Heart left ventricle (tissue), 16 donors: ENCODE measurements at places on chromosomes 4 and X. TPM values are rescaled to one million over a fixed set of nuclear protein-coding genes. Genes with fewer than 3 reads are reported as not detected.

DNA sequence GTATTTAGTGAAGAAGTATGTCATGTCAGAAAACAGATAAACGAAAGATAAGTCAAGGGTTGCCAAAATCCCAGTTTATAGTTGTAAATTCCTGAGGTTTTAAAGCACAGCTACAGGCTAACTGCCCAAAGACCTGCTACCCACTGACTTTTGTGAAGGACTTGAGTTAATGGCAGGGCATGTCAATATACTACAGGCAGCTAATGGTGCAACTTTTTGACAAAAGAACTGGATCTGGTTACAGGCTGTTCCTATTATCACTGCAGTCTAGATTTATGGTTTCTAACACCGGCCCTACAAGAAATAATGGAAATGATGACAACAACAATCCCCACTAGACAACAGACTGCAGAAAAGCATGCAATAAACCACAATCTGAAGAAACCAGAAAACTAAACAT, 6.4 kb downstream of the SCML2 start:
- no peaks in the 10 kb centered on the region for H3K27me3 ChIP-seq
- no peaks in the 10 kb centered on the region for H3K36me3 ChIP-seq
- no peak for DNase-seq
- H3K4me1 ChIP-seq = no peaks in the 10 kb centered on the region
- no peak overlapping the region for H3K27ac ChIP-seq
- no peak overlapping the region for H3K4me3 ChIP-seq

DNA sequence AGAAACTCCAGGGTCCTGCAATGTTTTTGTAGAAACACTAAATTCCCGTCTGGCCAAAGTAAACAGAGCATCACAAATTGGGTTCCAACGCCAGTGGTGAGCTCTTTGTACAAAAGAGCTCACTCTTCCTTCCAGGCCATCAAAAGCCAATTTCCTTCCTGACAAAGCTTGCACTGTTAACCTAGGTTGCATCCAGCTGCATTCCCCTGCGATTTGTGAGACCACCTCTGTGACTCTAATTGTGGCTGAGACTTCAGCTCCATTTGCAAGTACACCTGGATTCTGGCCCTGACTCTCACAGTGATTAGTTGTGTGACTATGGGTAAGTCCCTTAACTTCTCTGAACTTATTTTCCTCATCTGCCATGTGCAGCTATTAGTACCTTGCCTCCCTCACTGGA, 212.5 kb upstream of the CXorf66 start:
- H3K27ac ChIP-seq = no peak overlapping the region
- no peak for DNase-seq
- no peaks in the 10 kb centered on the region for H3K36me3 ChIP-seq
- no peak overlapping the region for H3K4me3 ChIP-seq

GRCh38 chrX:108090491-108091263, 665 bp downstream of the PSMD10 start:
- no peaks in the 10 kb centered on the region for H3K27me3 ChIP-seq
- H3K27ac ChIP-seq = peak overlapping the region; percentile 90
- DNase-seq = no peak
- peaks cover 12% of the 10 kb centered on the region for H3K4me1 ChIP-seq
- H3K36me3 ChIP-seq = peaks cover 30% of the 10 kb centered on the region
- H3K4me3 ChIP-seq = peak overlapping the region; percentile 60

DNA sequence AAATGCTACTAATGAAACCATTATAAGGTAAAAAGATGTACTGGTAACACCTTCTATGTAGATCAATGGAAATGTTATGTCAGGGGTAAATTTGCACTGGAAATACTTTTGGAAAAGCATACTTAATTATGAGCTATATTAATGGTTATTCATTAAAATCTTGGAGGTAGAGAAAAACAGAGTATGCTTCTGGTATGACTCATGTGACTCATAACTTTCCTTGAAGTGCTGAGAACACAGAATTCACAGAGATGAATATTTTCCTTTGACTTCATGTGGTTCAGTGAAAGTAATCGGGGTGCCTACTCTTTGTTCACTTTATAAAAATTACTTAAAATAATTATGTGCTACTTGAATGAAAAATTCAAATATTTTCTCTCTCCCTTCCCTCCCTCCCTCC, 254.2 kb downstream of the KCTD8 start:
- DNase-seq = no peak
- H3K36me3 ChIP-seq = no peaks in the 10 kb centered on the region

The CITED1 gene
- total RNA-seq = not detected

The ADGRL3 gene
- total RNA-seq = 7.6 TPM

GRCh38 chrX:154541896-154542722, 4.5 kb downstream of the G6PD start:
- peak; percentile 78 for DNase-seq
- H3K4me3 ChIP-seq = no peak overlapping the region
- H3K36me3 ChIP-seq = no peaks in the 10 kb centered on the region
- H3K27me3 ChIP-seq = no peaks in the 10 kb centered on the region

DNA sequence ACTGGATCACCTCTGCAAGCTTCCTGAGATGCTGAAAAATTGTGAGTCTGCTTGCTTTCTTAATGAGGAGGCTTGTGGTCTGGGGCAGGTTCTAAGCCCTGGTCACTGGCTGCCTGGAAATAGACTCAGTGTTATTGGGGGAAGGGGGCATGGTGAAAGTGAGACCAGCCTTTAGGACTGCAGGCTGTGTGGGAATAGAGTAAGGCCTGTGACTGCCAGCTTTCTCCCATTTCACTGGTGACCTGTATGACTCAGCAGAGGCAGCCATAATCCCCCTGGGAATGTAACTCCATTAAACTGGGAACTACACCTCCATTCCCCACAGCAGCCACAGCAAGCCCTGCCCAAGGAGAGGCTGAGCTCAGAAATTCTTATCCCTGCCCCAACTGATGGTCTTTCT, 55.9 kb upstream of the IL15 start:
- no peak overlapping the region for H3K4me3 ChIP-seq
- no peak overlapping the region for H3K27ac ChIP-seq
- no peak for DNase-seq
- H3K27me3 ChIP-seq = no peaks in the 10 kb centered on the region
- no peaks in the 10 kb centered on the region for H3K4me1 ChIP-seq
- H3K36me3 ChIP-seq = no peaks in the 10 kb centered on the region

DNA sequence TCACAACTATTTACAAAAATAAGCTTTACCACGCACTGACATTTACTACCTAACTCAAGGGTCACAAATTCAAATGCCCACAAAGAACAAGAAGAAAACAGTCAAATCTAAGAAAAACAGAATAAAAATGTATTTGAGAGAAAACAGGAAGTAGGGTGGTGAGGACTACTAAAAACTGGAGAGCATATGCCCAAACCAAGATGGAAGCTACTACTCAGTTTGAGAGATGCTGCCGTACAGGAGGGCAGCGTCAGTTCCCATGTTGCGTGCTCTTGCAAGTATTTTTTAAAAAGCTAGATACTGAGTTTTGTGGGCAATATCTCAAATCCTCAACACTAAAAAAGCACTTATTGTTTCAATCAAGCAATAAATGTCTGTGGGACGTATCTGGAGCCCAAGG, 16.2 kb downstream of the HNRNPD start:
- no peak overlapping the region for H3K27ac ChIP-seq
- H3K36me3 ChIP-seq = peaks cover 32% of the 10 kb centered on the region
- DNase-seq = no peak
- no peak overlapping the region for H3K4me3 ChIP-seq
- no peaks in the 10 kb centered on the region for H3K27me3 ChIP-seq
- H3K4me1 ChIP-seq = peaks cover 62% of the 10 kb centered on the region

GRCh38 chr4:3690551-3691152, 75.5 kb upstream of the ADRA2C start:
- no peak overlapping the region for H3K4me3 ChIP-seq
- no peak for DNase-seq
- H3K27me3 ChIP-seq = no peaks in the 10 kb centered on the region
- H3K4me1 ChIP-seq = no peaks in the 10 kb centered on the region

The KLHL5 gene
- total RNA-seq = 28.5 TPM

- H3K4me1 ChIP-seq = no peaks in the 10 kb centered on the region
- H3K4me3 ChIP-seq = no peak overlapping the region
- no peaks in the 10 kb centered on the region for H3K36me3 ChIP-seq
Measured at GRCh38 chr4:33316033-33316432, 2595.9 kb downstream of the PCDH7 start.

DNA sequence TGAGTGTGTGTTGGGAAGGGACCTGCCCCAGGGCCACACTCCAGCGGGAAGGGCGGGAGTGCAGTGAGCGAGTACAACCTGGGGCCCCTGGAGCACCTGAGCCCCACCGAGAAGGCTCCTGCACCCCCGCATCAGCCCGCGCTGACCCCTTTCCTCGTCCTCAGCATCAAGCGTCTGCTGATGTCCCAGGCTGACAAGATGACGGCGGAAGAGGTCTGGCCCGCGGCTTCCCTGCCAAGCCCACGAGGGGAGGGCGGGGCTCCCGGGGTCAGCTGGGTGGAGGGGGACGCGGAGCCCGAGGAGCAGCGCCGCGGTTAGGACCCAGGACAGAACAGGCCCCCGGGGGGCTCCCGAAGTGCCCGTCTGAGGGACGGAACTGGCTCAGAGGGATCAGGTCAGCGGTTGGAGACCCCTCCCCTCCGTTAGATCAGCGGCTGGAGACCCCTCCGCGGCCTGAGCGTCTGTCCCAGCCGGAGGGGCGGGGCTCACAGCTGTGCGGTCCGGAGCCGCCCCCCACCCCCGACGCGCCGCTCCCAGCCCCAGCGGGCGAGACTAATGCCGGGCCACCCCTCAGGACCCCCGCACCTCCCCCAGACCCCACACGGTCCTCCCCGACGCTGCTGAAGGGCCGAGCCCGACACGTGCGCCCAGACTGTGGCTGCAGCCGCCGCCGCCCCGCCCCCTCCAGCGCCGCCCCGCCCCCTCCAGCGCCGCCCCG, 6.7 kb downstream of the MYL5 start:
- peak; percentile 81 for DNase-seq
- no peaks in the 10 kb centered on the region for H3K36me3 ChIP-seq
- H3K4me1 ChIP-seq = peaks cover 35% of the 10 kb centered on the region
- H3K27ac ChIP-seq = peak overlapping the region; percentile 25
- no peaks in the 10 kb centered on the region for H3K27me3 ChIP-seq

DNA sequence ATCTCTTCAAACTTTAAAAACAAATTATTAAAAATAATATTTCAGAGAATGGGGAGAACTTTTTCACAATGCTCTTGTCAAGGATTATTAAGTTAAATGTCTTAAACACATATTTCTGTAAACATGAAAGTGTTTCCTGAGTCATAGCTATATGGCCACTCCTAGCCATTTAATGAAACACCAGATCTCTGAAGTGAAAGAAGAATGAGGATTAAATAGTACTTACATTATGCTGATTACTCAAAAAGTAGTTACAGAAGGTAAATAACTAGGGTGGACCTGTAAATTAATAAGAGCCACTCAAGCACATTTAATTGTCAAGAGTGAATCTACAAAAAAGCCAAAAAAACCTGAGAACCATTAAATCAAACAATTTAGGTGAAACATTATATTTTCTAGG, 57.6 kb upstream of the GALNT7 start:
- no peaks in the 10 kb centered on the region for H3K4me1 ChIP-seq
- H3K27me3 ChIP-seq = no peaks in the 10 kb centered on the region
- DNase-seq = no peak
- no peaks in the 10 kb centered on the region for H3K36me3 ChIP-seq

- H3K27me3 ChIP-seq = no peaks in the 10 kb centered on the region
- H3K4me3 ChIP-seq = no peak overlapping the region
Measured at GRCh38 chr4:187088070-187088799, 364.6 kb upstream of the FAT1 start.

DNA sequence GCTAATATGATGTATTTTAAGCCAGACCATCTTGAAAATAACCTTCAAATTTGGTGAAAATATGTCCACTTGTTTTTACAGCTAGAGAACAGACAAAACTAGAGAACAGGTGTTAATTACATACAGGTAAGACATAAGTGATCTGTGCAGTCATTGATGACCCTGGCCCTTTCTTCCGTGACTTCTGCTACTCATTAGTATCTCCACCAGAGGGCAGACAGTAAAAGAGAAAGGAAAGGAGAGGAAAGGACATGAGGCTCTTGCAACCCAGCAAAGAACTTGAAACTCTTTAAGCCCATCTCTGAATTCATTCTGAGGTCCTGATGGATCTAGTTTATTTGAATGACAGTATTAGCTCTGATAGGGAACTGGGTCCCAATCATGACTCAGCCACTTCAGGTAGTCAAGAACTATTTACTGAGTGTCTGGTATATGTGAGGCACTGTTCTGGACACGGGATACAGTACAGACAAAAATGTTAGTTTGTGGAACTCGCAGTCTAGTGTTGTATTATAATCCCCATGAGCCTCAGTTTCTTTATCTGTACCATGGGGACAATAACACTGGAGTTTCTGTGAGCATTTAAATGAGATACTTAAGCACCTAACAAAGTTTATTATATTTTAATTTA, 121.0 kb upstream of the TEX13D start:
- no peaks in the 10 kb centered on the region for H3K27me3 ChIP-seq
- H3K36me3 ChIP-seq = no peaks in the 10 kb centered on the region
- DNase-seq = no peak
- H3K27ac ChIP-seq = no peak overlapping the region
- H3K4me3 ChIP-seq = no peak overlapping the region
- H3K4me1 ChIP-seq = no peaks in the 10 kb centered on the region

DNA sequence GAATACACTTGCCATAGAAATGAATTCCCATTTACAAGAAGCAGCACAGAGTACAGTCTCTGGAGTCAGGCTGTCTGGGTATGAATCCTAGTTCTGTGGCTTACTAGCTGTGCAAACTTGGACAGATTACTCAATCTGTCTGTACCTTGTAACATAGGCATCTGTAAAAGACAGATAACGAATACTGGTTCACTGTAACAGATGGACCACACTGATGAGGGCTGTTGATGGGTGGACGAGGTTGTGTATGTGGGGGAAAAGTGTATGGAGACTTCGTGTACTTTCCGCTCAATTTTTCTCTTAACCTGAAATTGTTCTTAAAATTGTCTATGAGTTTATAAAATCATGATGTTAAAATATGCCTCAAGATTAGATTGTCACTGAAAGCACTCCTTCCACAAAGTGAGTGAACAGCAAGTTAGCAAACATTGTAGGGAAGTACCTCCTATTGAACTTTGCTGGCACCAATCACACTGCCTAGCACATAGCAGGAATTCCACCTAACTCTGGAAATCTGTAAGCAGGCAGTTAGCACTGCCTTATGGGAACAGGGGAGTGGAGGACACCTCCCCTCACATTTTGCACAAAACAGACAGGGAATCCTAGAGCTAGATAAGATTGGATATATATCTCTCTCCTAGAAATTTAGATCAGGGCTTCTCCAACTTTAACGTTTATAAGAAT, 6.5 kb upstream of the EXOSC9 start:
- H3K4me3 ChIP-seq = no peak overlapping the region
- H3K36me3 ChIP-seq = no peaks in the 10 kb centered on the region
- no peaks in the 10 kb centered on the region for H3K4me1 ChIP-seq
- H3K27me3 ChIP-seq = no peaks in the 10 kb centered on the region
- DNase-seq = no peak

The SSX4 gene
- total RNA-seq = not detected

The PCDH19 gene
- 0.88 TPM for total RNA-seq

GRCh38 chrX:17494216-17494615, 119.2 kb downstream of the NHS start:
- H3K4me1 ChIP-seq = no peaks in the 10 kb centered on the region
- DNase-seq = no peak
- H3K4me3 ChIP-seq = no peak overlapping the region
- no peak overlapping the region for H3K27ac ChIP-seq
- H3K36me3 ChIP-seq = no peaks in the 10 kb centered on the region

- H3K27ac ChIP-seq = peak overlapping the region; percentile 19
- no peak overlapping the region for H3K4me3 ChIP-seq
- H3K36me3 ChIP-seq = no peaks in the 10 kb centered on the region
- no peak for DNase-seq
- no peaks in the 10 kb centered on the region for H3K27me3 ChIP-seq
Measured at GRCh38 chr4:94486372-94486801, 34.6 kb downstream of the PDLIM5 start.

- no peaks in the 10 kb centered on the region for H3K4me1 ChIP-seq
- no peak overlapping the region for H3K4me3 ChIP-seq
- no peaks in the 10 kb centered on the region for H3K36me3 ChIP-seq
- H3K27ac ChIP-seq = no peak overlapping the region
Measured at GRCh38 chr4:26140150-26140898, 180.5 kb upstream of the RBPJ start.
